ENCODE measurements at places on chromosomes 2 and 18.

DNA sequence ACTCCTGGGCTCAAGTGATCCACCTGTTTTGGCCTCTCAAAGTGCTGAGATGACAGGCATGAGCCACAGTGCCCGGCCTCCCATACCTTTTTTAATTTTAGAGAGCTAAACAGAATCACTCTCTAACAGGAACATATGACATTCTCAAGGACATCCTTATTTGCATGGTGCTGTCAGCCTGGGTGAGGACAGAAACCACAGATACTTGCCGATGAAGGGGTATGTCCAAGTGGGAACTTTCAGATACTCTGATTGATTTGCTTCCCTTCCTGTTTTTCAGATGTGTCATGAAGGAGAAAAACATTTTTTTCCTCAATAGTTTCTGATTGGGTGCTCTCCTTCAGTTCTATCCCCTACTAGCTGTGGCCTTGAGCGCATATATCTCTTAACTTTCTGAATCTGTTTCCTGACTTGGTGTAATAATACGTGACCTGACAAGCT is 49.6 kb downstream of the MYO3B start:
- DNase-seq = no peak

- no peak for DNase-seq
These were observed 1.1 kb downstream of the SCG2 start for GRCh38 chr2:223601018-223601417.

DNA sequence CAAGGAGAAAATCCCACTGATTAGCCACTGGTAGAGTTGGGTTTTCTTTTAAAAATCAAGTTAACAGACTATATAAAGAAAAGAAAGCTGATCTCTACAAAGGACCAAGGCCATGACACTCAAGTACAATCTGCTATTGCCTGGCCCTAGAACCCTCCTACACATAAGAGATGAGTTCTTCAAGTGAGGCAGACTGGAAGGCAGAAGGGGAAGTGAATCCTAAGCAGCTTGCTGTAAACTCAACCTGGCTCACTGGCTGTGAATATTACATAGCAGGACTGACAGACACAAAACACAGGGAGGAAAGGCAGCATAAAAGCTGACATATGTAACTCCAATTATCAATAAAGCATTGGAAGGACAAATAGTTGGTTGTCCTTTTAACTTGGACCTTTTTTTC is 65.4 kb downstream of the TRIP12 start:
- no peak for DNase-seq

- DNase-seq = no peak
These were observed 311.0 kb downstream of the CBLN2 start for GRCh38 chr18:72233106-72233505.

GRCh38 chr2:230770804-230771203 is 58.2 kb downstream of the CAB39 start:
- DNase-seq = no peak

- DNase-seq = no peak
These were observed 626.8 kb upstream of the ZEB2 start for GRCh38 chr2:145146691-145147090.

- DNase-seq = peak; percentile 26
These were observed 56.1 kb downstream of the SLC35F5 start for GRCh38 chr2:113700186-113700841.

GRCh38 chr2:211545582-211545981 is 989.2 kb downstream of the CPS1 start:
- DNase-seq = no peak

DNA sequence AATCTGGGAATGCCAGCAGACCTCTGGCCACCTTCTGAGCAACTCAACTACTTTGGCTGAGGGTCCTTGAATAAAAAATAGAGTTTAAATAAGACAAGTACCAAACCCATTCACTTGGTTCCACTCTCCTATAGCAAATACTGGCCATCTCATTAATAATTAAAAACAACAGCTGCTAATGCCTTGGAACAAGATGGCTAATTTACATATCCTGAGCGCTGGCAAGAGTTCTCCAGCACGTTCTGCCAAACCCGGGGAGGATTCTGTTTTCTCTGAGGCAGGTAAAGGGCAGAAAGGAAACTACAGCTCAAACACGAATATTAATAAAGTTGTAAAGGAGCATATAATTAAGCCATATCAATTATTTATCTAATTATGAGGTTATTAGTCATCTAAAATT is 1123.7 kb downstream of the TDRD15 start:
- no peak for DNase-seq

GRCh38 chr2:181275643-181276070 is 181.5 kb upstream of the ITGA4 start:
- no peak for DNase-seq

GRCh38 chr2:220499225-220499624 is 871.8 kb downstream of the SLC4A3 start:
- no peak for DNase-seq

- no peak for DNase-seq
These were observed 135.9 kb downstream of the RHBDD1 start for GRCh38 chr2:226971770-226972169.

DNA sequence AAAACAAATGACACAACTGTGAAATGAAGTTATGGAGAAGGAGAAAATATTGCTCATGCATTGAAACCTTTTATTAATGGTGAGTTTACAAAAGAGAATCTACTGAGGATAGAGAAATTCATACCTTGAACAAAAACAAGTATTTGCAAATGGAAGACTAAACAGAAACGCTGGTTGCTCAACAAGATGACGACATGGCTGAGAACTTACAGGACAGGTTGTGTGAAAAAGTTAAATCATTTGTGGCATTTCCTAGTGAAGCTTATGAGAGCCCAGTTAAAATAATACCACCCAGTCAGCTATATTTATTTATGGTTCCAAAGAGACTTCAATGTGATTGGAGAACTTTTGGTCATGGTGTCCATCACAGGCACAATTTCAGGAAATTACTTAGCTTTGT is 148.6 kb upstream of the PKDCC start:
- DNase-seq = no peak

GRCh38 chr2:27492557-27492956 is 2.4 kb downstream of the FNDC4 start:
- no peak for DNase-seq

DNA sequence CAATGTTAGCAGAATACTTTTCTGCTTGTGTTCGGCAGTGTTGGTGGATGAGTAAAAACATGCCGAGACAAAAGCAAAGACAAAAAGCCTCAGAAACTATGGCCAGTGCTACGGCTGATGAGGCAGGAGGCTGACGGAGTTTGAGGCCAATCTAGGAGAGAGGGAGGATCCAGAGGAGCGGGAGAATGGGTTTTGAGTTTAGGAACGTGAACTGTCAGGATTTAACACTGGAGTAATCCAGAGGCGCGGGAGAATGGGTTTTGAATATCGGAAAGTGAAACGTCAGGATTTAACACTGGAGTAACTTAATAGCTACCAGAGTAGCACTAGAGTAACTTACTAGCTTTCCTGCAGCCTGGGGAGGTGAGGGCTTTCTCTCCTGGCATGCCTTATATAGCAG is 37.4 kb downstream of the LYPD6B start:
- DNase-seq = no peak

DNA sequence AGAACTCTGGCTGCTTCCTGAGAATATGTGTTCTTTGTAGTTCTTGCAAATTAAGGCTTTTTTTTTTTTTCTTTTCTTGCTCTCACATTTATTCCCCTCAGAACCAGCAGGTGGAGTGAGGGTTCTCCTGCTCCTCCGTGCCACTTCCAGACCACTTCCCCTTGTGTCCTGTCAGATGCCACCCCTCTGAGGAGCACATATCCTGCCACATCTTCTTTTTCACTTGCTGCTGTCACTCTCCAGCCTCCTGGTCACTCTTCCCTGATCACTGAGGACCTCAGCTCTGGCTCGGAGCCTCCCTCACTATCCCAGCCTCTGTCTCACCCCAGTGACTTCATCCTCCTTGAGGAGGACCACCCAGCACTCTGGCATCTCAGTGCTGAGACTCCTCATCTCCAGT is 100.5 kb downstream of the TACR1 start:
- DNase-seq = peak; percentile 26

- DNase-seq = no peak
These were observed 17.2 kb downstream of the SPEG start for GRCh38 chr2:219451661-219452360.

DNA sequence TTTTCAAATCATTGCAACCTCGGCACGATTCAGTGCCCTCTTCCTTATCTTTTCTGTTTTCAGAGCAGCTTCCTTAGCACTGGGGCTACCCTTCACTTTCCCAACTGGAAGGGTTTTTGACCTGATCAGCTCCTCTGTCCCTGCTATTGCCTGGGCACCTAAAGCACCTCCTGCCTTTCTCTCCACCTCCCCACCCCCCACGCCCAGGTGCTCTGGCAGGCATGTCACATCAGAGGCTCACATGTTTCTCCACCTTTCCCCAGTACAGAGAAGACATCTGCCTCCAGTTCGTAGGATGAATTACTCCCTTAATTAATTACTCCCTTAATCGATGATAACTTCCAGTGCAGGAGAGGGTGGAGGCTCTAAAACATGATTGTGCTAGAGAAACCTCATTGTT is 88.7 kb upstream of the LCLAT1 start:
- no peak for DNase-seq

- DNase-seq = no peak
These were observed 766.1 kb upstream of the SALL3 start for GRCh38 chr18:78213361-78213994.

- no peak for DNase-seq
These were observed 40.5 kb downstream of the SPHKAP start for GRCh38 chr2:228140934-228141528.

- no peak for DNase-seq
These were observed 14.7 kb downstream of the MREG start for GRCh38 chr2:215998636-215999035.

- DNase-seq = no peak
These were observed 427.6 kb downstream of the BCL11A start for GRCh38 chr2:60125611-60126426.

DNA sequence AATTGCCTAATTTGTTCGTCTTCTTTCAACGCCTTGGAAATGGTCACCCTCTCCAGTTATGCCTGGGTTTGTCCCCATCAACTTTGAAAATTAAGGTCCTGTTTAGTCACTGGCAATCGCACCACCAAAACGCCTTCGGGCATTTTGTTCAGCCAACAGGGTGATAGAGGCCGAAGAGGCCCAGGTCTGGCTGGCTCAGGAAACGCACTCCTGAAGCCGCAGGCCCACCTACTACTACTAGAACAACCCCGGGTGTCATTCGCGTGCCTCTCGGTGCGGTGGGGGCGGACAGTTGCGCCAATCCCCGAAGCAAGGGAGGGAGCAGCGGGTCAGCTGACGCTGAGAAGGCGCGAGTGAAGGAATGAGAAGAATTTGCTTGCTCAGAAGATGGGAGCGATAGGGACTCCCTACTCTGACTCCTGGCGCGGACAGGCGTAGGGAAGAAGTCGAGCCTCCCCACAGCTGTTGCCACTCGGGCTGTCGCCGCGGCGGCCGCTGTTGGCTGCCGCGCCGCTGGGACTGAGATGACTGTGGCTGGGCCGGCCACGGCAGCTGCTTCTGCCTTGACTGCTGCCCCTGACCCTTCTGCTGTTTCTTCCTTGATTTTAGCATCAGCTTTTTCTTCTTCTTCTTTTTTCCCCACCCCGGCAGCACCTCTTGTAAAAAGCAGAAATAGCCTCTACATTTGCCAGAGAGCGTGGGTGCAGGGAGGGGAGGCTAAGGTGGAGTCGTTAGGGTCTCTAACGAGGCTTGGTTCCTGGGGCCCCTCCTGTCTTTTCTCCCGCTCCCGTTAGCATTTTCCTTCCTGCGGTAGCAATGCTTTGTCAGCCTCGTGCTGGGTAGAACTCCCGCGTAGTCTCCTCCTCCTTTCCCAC is 387.6 kb downstream of the FIGN start:
- no peak for DNase-seq

DNA sequence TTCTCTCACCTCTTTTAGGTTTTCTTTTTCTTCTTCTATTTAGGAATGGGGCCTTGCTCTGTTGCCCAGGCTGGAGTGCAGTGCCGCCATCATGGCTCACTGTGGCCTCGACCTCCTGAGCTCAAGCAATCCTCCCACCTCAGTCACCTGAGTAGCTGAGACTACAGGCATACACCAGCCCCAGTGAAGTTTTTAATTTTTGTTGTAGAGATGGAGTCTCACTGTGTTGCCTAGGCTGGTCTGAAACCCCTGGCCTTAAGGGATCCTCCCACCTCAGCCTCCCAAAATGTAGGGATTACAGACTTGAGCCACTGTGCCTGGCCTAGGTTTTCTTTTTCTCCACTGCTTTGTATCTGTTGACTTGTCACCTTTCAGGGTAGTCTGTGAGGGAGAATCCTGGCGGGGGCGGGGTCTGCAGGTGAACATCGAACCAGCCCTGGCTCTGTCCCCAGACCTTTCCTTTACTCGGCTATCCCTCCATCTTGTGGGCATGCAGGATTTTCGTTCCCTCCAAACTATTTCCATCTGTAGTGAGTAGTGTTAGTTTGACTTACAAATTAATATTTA is 21.7 kb downstream of the NCK2 start:
- DNase-seq = no peak

- DNase-seq = no peak
These were observed 1150.9 kb downstream of the RPIA start for GRCh38 chr2:89842180-89842908.

- no peak for DNase-seq
These were observed 41.9 kb downstream of the C1QL2 start for GRCh38 chr2:119116411-119117295.

DNA sequence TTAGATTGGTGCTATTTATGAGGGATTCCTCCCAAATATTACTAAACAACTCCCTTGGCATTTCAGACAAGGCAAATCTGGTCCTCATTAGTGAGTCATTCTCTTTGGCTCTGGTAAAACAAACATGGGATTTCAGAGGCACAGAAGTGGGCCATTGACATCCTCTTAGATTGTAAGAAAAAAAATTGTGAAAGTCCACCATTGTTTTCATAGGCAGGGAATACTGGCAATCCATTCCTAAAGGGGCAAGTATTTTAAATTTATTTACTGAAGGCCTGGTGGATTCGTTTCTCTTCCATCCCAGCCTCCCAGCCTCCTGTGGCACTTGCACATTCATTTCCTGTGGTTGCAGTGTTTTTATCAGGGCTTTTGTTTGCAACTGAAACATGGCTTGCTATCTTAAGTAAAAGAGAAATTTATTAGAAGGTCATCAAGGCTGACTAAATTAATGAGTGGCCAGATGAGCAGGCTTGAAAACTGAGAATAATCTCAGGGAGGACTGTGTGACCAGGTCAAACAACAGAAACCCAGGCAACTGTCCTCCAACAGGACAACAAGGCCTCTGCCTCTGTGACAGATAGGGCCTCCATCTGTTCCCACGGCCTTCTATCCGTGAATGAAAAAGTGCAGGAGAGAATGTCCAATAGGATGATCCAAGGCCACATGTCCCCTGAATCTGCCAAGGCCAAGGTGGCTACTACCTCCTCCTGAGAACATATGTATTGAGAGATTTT is 23.1 kb upstream of the TNFAIP6 start:
- DNase-seq = no peak

DNA sequence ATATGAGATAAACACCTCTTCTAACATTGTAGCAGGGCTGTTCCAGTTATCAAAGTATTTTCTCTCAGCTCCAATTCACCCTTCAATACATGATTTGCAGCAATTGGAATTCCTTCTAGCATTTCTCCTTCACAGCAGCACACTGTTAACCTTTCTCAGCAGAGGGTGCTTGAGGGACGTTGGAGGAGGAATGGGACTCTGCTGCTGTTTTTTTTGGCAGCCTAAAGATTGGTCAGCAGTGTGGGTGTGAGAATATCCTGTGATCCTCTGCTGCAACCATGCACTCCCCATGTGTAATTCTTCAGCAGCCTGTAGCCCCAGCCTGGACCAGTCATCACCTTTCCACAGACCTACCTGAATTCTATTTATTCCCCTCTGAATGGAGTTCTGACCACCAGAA is 1708.9 kb upstream of the CELF4 start:
- no peak for DNase-seq
